Right cardiac atrium (tissue), 5 donors: ENCODE measurements at places on chromosomes 16 and 17.

DNA sequence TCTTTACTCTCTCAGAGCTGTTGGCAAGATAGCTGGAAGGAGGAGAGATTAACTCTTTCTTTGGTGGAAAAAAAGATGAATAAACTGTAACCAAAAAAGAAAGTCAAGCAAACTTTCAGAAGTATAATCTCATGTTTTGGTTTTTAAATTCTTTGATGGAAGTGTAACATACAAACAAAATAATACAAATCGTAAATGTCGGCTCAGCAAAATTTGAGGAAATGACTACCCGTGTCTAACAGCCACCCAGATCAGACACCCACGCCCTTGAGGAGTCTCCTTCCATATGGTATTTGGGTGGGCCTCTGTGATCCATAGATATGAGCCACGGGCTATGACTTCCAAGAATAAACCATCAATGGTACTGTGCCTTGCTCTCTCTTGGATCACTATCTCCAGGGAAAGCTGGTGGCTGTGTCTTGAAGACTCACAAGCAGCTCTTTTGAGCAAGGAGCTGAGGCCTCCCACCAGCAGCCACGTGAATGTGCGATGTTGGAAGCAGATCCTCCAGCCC lies 9.6 kb upstream of the CD300C start:
- no peak for DNase-seq

GRCh38 chr16:48612611-48613010 lies 2.6 kb upstream of the N4BP1 start:
- no peak for DNase-seq

DNA sequence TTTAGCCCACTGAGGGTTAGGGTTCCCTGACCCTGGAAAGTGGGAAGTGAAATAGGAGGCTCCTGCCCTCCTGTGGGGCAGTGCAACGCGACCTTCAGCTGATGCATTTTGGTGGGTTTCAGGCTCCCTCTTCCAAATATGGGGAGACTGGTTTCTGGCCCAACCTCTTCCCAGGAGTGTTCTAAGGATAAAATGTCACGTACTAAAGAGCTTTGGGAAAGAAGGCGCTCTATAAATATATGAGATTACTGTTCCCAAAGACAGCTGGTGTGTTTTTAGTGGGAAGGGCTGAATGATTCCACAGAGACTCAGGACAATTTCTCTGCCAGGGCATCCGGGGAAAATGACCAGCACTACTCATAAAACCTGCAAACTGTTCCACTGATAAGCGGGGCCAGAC lies 9.8 kb downstream of the SLC35B1 start:
- no peak for DNase-seq

- no peak for DNase-seq
These were observed 129.1 kb downstream of the CLEC16A start for GRCh38 chr16:11073407-11073999.

- no peak for DNase-seq
These were observed 409.6 kb downstream of the GRIN2A start for GRCh38 chr16:9772526-9773225.

DNA sequence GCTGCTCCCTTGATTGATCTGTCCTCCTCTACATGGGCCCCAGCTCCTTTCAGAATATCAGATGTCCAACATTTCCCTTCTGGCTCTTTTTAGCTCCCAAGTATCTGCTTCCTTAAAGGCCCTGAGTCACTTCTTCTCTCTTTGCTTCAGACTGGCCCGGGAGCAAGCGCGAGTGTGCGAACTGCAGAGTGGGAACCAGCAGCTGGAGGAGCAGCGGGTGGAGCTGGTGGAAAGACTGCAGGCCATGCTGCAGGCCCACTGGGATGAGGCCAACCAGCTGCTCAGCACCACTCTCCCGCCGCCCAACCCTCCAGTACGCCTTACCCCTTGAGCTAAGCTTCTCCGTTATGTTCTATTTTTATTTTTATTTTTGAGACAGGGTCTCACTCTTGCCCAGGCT lies 12.3 kb downstream of the CNTROB start:
- no peak for DNase-seq

DNA sequence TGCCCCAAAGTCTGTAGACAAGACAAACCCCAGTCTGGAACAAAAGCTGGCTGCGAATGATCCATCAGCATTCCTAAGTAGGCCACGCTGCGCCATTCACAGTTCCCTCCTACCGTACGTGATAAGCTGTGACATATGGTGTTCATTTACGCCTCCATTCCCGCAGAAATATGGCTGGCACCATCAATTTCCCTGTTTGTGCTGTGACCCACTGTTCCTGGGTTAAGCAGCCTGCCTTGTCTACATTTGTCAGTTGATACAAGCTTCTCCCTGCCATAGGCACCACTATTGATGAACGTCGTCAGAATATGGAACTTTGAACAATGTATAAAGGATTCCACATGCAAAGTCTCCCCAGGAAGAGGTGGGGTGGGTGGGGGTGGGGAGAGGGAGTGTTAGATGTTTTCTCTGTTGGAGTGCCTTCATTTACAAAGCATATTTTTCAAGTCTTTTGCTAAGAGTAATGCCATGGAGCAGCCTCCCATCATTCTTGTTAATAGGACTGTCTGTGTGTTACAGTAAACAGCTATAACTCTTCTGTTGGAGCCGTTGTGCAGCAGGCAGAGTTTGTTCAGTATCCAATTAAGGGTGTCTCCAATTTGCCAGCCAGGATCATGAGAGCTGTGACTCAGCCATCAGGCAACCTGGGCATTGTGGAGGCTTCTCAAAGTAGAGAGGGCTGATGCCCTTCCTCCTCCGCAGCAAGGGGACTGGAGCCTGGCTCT lies 294.6 kb downstream of the TMEM114 start:
- DNase-seq = no peak

- no peak for DNase-seq
These were observed 5.8 kb downstream of the PLD6 start for GRCh38 chr17:17200311-17200710.

DNA sequence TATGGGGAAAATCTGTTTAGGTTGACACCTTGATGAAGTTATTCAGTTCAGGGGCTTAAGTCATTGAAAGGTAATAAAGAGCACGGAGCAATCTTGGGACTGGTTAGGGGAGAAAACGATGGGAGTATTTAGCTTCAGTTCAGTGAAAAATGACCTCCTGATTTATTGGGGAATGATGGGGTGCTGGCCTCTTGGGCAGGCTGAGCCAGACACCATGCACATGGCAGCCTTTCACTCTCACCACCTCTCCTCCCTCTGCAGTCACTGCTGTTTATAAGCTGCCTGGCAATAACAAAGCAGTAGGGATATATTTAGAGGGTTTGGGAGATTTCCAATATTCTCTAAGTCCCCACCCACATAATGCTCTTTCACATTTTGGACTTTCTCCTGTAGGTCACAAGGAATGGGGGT lies 140.5 kb upstream of the HS3ST2 start:
- DNase-seq = no peak

GRCh38 chr16:22683258-22683657 lies 130.7 kb upstream of the HS3ST2 start:
- no peak for DNase-seq

GRCh38 chr17:31830971-31831858 lies 27.8 kb downstream of the COPRS start:
- DNase-seq = no peak

GRCh38 chr16:11604783-11605563 lies 18.3 kb upstream of the LITAF start:
- peak; percentile 88 for DNase-seq

DNA sequence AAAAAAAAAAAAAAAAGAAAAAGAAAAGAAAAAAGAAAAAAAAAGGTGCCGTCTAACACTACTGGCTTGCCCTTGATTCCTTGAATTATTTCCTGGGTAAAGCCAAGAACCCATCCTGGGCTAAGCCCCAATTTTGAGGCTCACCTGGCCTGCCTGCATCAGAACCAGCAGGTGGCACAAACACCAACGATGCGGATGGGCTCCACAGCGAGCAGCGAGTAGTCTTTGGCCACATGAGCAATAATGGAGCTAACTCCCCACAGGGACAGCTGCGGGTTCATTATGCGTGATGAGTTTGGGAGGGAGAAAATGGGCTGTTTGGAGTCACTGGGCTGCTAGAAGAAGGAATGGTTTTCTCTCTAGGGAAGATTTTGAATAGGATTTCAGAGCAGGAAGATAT lies 91.1 kb downstream of the ASIC2 start:
- DNase-seq = no peak

- DNase-seq = no peak
These were observed 47.3 kb downstream of the C16orf82 start for GRCh38 chr16:27114006-27114405.

DNA sequence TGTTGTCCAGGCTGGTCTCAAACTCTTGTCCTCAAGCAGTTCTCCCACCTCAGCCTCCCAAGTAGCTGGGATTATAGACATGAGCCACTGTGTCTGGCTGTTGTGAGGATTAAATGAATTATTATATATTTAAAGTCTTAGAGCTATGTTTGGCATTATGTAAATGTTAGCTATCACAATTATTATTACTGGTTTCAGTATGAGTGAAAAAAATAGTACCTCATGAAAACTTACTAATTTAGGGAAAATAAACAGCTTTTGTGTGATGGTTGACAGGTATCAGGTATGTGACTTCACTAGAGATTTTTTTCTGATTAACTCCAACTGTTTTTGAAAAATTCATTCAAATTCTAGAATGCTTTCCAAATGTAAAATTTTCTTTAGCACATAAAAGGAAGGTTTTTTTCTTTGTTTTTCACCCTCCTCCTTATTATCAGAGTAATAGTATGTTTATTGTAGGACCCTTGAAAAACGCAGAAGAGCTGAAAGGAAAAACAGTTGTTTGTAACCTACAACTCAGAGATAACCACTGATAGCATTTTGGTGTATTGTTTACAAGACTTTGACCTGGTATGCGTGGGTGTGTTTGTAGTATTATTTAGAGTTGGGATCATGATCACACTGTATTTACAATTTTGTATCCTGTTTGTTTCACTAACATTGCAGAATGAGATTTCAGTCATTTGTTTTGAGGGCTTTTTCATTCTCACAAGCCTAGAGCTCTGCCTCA lies 13.2 kb downstream of the NLK start:
- DNase-seq = no peak

DNA sequence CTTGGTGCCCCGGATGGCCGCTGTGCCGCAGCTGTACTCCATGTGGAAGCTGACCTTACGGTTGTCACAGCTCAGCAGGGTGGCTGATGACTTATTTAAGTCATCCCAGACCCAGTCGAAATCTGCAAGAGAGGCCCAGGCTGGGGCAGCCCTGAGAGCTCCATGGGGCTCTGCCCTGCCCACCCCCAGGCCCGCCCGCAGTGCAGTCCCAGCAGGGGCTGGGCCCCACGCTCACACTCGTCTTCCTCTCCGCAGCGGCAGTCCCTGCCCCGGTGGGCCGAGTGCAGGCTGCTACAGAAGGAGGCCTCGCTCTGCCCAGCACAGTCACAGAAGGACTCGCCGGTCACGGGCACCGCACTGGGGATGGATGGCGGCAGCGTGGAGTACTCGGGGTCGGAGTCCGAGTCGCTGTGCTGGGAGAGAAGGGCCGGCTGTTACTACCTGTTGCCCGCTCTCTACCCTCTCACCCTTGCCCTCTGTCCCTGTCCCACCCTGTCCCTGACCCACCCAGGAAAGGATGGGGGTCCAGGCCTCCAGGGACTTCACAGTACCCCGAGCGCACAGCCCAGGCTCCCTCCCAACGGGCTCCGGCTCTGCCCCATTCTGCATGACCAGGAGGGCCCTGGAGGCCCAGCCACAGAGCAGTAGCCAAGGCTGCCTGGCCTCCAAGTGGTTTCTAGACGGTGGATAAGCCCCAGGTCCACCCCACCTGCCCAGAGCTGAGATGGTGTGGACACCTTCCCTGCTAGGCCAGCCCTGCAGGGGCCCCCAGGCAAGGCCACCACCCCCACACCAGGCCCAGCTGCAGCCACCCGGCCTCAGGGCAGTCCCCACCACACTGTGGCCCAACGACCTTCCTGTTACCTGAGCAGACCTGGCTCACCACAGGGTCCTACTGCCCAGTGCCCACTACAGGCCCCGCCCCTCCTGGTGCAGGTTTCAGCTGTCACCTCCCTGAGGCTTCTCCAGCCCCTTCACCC lies 3.9 kb downstream of the SPSB3 start:
- peak; percentile 50 for DNase-seq

- DNase-seq = no peak
These were observed 88.8 kb downstream of the ARHGAP44 start for GRCh38 chr17:12877953-12878669.

GRCh38 chr17:78919861-78920450 lies 5.2 kb downstream of the TIMP2 start:
- DNase-seq = peak; percentile 30

- DNase-seq = no peak
These were observed 1.3 kb downstream of the METTL23 start for GRCh38 chr17:76727745-76728456.

GRCh38 chr17:82235056-82235774 lies 6.4 kb downstream of the SLC16A3 start:
- peak; percentile 47 for DNase-seq

DNA sequence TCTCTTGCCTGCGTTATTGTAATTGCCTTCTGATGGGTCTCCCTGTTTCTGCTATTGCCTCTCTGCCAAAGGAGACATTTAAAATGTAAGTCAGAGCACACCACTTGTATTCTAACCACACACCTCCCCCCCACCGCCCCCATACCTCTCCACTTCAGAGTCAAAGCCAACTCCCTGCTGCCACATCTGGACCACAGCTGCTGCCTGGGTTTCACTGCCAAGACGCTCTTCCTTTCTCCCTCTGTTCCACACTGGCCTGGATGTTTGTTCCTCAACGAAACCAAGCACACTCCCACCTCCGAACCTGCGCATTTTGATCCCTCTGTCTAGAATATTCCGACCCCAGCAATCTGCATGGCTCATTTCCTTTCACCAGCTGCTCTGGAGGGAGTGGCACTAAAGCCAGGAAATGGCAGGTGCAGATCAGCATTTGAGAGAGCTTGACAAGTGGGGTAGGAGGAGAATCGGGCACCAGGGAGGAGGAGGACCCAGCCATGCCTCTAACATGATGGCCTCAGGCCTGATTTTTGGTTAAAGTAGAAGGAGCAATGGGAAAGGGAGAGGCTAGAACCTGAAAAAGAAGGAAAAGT lies 92.4 kb upstream of the HS3ST2 start:
- no peak for DNase-seq

- DNase-seq = no peak
These were observed 117.1 kb downstream of the TRIM37 start for GRCh38 chr17:58989629-58990028.

DNA sequence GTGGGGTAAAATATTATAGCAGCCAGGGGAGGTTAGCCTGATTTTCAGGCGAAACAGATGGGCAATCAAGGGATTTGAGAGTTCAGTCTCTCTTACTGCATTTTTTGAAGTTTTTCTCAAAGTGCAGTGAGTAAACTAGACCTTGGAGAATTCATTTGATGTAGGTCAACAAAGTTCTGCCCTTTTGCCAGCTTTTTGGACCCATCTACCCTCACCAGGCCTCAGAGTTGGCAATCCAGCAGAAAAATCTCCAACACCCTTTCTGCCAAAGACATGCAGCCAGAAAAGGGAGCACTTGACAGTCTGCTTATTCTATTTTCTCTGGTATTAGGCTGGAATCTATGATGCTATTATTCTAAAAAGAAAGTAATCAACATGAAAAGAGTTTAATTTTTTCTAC lies 162.2 kb upstream of the TOM1L1 start:
- DNase-seq = no peak
